NCI-H1092 (cell line): ENCODE measurements at places on chromosomes 4 and X.

DNA sequence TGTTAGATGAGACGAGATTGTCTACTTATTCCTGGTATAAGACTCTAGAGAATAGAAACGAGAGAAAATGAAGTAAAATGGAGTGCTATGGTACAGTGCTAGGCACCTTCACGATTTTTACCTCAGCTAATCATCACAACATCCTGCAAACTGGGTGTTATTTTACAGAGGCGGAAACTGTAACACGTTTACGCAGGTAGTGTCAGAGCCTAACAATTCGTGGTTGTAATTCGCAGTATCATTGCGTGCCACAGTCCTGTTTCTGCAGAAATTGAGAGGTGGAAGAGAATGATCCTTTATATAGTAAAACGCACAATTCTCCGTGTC lies 383 bp upstream of the TBC1D19 start:
- no peak for DNase-seq

- no peak for DNase-seq
Observed at GRCh38 chrX:39582091-39582490, 515.7 kb downstream of the BCOR start.

GRCh38 chrX:17931855-17932254 lies 70.8 kb upstream of the RAI2 start:
- DNase-seq, result no peak

DNA sequence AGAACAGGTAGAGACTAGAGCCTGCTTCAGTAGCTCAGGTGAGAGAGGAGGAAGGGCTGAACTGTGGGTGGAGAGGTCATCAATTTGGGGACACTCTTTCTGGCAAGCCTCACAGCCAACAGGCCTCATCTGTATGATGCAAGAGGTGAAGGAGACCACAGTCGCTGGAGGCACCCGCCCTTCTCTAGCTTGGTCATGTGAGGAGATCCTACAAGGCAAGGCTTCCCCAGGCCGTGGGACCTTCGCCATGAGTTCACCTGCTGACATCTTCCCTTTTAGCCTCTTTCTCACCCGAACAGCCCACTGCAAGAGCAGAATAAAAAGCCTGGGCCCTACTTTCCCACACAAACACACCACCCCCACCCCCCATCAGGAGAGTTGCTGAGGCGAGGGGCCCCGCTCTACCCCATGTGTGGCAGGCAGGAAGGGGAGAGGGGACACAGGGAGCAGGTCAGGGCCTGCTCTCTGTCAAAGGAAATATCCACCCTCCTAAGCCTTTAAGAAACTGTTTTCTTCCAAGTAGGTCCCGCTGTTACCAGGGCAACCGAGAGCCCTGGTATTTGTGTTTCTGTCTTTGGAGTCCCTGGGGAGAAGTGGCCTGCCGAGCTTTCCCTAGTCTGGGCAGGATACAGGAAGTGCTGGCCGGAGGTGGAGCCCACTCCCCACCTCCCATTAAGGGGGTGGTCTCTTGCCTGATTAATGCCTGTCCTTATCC lies 8.1 kb downstream of the RTL5 start:
- DNase-seq, result no peak

DNA sequence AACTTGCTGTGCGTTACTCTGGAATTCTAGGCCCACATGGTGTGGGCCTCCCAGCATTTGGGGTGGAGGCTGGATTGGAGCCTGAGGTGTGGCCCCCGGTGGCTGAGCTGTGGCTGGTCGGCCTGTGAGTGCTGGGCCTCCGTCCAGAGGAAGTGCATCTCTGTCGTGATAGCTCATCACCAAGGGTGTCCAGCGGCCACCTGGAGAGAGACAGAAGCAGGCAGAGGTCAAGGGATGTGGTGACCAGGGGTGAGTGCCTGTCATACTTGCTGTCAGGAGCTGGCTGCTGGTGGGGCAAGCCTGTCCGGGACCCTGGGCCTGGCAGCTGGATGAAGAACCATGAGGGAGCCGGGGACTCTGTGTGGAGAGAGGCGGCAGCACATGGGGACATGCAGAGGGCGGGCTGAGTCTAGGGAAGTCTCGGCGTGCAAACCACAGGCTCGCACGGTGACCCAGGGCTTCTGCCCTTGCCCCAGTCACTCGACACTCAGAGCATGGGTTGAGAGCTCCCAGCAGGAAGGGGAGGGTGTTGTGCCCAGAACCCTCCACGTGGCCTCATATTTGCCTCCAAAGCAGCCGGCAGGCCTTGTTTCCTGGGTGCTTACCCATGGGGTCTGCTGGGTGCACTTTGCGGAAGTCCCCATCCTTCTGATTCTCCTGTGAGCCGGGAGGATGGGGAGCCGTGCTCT lies 6.2 kb downstream of the SORCS2 start:
- DNase-seq, result no peak

- no peak for DNase-seq
Observed at GRCh38 chr4:45578874-45579273, 545.0 kb downstream of the GABRG1 start.

DNA sequence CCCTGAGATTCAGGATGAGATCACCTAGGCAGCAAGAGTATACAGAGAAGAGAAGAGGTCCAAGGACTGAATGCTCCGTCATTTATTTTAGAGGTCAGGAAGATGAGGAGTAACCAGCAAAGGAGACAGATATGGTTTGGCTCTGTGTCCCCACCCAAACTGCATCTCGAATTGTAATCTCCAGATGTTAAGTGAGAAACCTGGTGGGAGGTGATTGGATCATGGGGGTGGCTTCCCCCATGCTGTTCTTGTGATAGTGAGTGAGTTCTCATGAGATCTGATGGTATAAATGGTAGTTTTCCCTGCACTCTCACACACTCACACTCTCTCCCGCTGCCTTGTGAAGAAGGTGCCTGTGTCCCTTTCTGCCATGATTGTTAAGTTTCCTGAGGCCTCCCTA lies 60.8 kb downstream of the MID1IP1 start:
- DNase-seq, result no peak

DNA sequence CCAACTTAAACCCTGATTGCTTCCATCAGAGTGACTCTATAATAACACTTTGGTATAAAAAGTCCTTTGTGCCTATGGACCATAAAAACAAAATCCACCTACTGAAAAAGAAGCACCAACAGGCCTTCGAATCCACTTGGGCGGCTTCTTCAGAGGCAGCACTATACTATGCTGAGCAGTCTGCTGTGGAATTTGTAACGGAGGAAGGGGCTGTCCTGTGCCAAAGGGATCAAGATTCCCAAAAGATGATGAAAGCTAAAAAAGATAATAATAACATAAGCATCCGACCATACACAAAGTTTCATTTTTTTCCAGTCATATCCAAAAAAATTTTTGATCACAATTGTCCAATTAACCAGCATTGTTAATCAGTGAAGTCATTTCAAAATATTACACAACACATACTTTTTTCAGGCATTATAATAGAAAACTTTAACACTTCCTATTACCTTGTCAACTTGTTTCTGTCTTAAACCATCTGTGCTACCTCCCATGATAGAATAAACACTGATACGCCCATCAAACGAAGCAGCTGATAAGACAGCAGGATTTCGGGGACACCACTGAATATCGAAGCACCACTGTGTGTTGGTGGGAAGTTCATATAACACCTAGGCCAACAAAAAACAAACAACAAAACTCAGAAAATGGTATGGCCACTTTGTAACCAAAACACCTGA lies 24.1 kb downstream of the SEC31A start:
- no peak for DNase-seq

DNA sequence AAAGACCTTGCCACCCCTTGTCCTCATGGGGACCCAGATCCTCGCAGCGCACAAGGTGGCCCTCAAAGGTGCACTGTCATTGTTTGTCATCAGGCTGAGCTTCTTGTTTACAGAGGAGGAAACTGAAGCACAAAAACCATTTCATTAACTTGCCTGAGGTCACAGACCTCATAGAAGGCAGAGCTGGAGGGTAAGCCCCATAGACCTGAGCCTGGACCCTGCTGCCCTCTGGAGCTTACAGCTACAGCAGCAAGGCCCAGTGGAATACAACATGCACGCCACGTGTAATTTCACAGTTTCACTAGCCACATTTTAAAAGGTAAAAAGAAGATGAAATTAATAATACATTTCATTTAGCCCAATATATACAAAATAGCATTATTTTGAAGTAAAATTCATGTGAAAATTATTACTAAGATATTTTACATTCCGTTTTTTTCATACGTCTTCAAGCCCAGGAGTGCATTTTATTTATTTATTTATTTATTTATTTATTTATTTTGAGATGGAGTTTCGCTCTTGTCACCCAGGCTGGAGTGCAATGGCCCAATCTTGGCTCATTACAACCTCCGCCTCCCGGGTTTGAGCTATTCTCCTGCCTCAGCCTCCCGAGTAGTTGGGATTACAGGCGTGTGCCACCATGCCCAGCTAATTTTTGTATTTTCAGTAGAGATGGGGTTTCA lies 8.8 kb downstream of the JAKMIP1 start:
- DNase-seq, result no peak
